NT2/D1 (cell line): ENCODE measurements at places on chromosomes 6 and 20.

- DNase-seq, result peak; percentile 13
Measured at GRCh38 chr6:168060521-168060931, 18.5 kb downstream of the FRMD1 start.

DNA sequence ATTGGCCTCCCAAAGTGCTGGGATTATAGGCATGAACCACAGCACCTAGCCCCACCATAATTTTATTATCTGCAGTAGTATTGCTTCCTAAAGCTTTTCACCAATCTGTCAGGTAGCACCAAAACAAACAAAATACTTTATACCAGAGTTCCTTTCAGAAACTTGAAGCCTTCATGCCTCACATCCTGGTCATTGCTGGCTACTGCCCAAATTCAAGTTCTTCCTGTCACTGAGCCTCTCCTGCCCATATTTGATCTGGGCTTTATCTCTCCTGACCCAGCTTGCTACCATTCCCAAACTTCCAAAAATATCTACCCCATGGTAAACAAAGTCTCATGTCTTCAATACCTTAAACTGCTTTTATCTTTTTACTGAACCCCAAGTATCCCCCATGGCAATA lies 34.9 kb upstream of the DST start:
- no peak for DNase-seq

DNA sequence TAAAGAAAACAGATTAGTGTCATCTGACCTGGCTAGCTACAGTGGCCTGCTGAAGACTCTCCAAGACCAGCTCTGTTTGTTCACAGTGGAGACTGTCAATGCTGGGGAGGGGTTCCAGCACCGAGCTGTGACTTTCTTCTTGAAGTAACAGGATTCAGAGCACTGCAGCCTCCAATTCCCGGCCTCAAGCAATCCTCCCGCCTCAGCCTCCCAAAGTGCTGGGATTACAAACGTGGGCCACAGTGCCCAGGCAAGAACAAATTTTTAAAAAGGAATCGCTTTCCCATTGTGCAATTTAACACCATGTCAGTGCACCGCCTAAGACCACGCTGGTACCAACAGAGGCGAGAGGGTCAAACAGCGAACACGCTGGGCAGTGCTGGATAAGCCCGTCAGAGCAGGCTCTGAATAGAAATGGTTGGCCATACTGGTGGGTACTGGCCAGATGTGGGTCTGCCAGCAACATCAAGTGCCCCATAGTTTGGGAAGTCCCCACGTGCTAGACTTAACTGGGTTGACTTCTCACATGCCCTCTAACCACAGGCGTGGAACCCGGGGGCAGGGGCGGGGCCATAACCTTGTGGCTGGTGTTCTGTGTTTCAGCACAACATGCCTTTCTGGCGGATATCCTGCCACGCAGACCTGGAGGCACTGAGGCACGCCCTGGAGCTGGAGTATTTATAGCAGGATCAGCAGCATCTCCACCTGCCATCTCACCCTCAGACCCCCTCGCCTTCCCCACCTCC lies 168.9 kb downstream of the ZMYND8 start:
- DNase-seq, result no peak

GRCh38 chr20:896501-897025 lies 19.6 kb downstream of the ANGPT4 start:
- no peak for DNase-seq

GRCh38 chr6:8743170-8743745 lies 307.9 kb upstream of the SLC35B3 start:
- no peak for DNase-seq

GRCh38 chr6:34044945-34045595 lies 100.8 kb downstream of the GRM4 start:
- DNase-seq, result no peak

DNA sequence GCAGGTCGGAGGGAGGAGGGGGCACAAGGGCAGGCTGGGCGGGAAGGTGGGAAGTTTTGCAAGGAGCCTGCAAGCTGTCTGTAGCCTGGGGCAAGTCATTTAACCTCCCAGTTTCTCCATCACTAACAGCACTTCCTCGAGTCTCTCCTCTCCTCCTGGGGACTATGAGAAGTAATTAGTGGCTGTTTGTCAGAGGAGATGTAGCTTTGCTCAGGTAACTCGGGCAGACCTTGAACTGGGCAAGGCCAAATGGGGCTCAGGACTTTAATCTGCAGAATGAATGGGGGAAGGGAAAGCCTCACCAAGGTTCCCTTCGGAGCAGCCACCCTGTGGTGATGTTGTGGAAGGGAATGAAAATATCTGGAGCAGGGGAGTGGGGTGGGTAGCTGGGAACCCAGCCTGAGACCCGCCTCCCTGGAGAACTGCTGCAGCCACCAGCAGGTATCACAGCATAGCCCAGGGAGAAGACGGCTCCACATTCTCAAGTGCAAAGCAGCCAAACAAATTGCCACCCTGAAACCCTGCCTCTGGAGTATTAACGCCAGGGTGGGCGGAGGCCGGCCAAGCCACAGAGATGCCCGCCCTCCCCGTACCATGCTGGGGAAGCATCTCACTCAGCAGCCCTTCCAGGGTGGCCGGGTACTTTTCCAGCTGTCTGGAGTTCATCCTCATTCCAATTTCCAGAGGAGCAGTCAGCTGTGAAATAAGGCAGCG lies 6.1 kb upstream of the LEMD2 start:
- no peak for DNase-seq

DNA sequence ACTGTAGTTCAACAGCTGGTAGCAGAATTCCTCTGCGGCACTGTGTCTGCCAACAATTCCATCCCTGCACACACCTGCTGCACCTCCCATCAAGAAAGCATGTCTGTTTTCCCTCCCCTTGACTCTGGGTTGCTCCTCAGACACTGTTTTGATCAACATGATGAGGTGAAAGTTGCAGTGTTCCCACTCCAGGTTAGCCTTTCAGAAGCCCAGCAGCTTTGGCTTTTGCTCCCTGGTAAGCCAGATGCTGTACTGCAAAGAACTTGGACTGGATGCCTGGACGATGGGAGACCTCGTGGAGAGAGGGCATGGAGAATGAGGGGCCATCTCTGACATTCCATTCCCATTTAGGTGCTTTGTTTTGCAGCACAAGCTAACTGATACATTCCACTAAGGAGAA lies 79.1 kb upstream of the MAFB start:
- no peak for DNase-seq

GRCh38 chr6:37696220-37696840 lies 1.4 kb downstream of the MDGA1 start:
- DNase-seq, result no peak

- DNase-seq, result no peak
Measured at GRCh38 chr6:37324131-37325033, 29.4 kb upstream of the RNF8 start.

- no peak for DNase-seq
Measured at GRCh38 chr6:141914646-141915045, 218.1 kb upstream of the GJE1 start.

DNA sequence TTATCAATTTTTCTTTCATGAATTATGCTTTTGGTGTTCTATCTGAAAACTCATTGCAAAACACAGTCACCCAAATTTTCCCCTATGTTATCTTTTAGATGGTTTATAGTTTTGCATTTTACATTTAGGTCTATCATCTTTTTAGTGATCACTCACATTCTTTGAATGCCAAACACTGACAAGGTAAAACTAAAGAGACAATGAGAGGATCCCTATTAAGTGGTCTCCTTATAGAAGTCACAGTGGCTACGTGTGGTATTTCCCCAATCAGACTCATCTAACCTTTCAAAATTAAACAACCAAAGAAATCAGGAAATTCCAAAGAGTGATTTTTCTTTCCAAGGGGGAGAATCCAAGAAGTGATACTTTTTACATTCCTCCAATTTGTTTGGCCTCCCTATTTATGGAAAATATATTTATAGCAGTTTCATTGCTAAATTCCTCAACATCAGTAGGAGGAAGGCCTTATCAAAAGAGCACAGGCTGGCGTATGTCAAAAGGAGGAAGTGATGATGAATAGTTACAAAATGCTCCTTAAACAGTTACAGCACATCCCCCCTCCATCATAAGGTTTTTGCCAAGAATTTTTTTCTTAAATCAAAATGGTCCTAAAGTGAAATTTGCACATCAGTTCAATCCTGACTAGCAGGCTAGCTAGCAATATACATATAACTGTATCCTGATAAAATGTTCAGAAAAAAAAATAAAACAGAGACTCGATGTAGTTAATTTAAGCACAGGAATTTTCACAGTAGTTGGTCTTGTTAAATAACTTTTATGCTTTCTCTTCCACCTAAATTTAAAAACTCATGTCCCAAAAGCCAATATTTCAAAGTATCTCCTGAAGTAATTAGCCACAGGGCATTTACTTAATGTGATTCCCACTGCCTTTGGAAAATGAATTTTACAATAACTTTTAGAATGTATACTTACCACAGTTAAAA lies 76.2 kb upstream of the IPCEF1 start:
- DNase-seq, result no peak

- DNase-seq, result no peak
Measured at GRCh38 chr6:85975957-85976356, 333.3 kb upstream of the SYNCRIP start.

DNA sequence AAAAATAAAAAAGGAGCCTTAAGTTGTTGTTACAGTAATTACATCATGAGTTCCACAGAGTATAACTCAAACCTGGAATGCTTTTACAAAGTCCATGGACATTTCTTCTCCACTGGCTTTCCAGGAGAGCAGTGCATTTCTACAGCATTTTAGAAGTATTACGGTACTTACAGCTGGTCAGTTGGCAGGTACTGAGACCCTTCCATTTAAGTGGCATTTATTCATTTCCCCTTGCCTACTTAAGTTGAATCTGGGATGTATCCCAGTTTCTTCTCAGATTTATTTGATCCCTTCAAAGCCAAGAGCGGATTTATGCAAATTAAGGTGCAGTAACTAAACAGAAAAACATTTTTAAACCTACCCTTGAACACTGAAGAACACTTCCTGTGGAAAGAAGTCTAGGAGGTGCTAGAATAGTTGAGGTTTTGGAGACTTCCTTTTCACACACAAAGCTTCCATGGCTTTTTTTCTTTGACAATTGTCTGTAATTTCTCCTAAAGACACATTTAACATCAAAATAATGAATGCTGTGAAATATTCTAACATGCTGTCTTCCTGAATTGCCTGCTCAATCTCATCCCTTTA lies 3.4 kb downstream of the PRDM13 start:
- DNase-seq, result no peak

GRCh38 chr6:33091957-33092356 lies 16.2 kb downstream of the HLA-DPB1 start:
- no peak for DNase-seq

GRCh38 chr20:48750941-48751635 lies 76.7 kb downstream of the PREX1 start:
- peak; percentile 88 for DNase-seq

GRCh38 chr6:52475307-52475706 lies 55.2 kb downstream of the EFHC1 start:
- no peak for DNase-seq

DNA sequence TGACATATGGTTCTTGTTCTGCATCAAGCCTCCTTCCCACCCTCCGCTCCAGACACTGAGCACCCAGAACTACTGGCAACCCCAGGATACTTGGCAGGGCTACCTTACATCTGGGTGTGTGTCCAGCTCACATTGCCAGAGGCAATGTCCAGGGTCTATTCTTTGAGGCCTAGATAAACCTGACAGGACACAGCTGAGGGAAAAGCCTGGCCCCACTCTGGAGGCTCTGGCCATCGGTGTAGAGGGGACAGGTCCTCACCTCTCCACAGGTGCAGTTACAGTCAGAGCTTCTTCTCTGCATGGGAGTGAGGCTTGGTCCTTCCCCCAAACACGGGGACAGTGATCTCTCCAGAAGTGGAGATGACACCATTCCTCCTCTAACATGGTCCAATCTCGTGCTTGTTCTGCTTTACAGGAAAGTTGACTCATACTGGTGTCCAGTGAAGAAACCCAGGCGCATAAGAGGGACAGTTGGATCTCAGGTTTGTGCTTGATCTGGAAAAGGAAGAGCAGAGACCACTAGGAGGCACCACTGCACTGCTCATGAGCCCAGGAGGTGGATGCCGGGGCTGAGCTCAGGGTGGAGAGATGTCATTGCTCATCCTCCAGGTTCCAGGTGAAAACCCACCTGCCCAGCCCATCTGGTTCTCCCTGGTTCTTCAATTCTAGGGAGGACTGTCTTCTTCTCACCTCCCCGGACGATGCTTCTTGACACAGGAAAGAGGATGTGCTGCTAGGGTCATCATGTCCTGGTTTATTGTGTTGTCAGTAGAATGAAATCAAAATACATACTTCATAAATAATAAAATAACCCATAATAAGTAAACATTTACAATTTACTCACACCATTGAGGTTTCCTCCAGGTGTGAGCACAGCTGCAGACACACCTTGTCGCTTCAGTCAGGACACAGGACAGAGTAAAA lies 14.7 kb downstream of the HLA-F start:
- peak; percentile 58 for DNase-seq

GRCh38 chr20:31839782-31840487 lies 5.5 kb downstream of the FOXS1 start:
- DNase-seq, result no peak

GRCh38 chr6:23027281-23027680 lies 457.9 kb downstream of the HDGFL1 start:
- no peak for DNase-seq

- DNase-seq, result no peak
Measured at GRCh38 chr6:119255492-119255891, 94.1 kb downstream of the MAN1A1 start.

DNA sequence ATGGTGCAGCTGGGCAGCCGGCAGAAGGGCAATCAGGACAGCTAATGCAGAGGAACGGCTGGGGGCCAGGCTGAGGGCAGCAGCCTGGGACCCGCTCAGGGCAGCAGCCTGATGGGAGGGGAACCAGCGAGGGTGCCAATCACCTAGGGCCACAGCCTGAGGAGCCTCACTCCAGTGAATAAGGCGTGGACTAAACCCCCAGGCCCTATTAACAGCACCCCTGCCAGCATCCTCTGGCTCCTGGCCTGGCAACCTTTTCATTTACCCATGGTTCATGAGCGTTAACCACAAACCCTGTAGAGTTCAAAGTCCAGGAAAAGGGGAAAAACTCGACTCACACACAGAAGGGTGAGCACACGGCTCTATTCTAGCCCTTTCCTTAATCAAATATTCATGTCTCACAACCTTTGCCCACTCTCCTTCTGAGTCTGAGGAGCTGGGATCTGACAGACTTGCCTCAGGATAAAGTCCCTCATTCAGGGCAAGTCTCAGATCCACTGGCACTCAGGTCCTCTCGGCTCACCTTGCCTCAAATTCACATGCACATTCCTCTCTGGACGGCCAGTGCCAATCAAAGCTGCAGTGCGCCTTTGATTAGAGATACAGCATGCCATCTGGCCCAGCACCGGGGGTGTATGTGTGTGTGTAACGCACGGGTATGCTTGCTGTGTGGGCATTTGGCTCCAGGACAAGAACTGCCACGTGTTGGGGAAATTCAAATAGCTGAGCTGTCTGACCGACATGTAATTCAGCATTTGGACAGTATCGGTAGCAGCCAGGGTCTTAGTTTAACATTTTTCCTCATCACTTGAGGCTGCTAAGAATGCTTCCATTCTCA lies 86.9 kb upstream of the TRAF3IP2 start:
- no peak for DNase-seq
